ENCODE measurements at places on chromosomes 2 and 18.

- no peak for DNase-seq
Measured at GRCh38 chr2:28630341-28630740, 121.3 kb upstream of the PPP1CB start.

GRCh38 chr2:127661072-127661649 lies 14.2 kb downstream of the LIMS2 start:
- no peak for DNase-seq

DNA sequence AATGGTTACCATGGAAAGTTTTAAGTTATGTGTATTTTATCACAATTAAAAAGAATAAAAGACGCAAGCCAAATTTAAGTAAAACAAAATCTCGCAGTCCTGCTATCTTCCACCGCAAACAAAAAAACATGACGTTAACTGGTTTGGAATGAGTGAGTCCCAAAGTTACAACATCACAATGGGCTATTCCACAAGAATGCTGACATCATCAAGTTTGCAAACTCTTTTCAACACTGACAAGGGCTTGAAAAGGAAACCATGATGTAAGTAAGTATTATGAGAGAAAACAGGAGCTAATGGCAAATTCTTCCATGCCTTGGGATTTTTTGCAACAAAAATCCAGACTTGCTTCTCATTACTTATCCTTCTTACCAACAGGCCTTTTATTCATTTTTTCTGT lies 31.1 kb downstream of the SIGLEC15 start:
- DNase-seq, result peak; percentile 42

DNA sequence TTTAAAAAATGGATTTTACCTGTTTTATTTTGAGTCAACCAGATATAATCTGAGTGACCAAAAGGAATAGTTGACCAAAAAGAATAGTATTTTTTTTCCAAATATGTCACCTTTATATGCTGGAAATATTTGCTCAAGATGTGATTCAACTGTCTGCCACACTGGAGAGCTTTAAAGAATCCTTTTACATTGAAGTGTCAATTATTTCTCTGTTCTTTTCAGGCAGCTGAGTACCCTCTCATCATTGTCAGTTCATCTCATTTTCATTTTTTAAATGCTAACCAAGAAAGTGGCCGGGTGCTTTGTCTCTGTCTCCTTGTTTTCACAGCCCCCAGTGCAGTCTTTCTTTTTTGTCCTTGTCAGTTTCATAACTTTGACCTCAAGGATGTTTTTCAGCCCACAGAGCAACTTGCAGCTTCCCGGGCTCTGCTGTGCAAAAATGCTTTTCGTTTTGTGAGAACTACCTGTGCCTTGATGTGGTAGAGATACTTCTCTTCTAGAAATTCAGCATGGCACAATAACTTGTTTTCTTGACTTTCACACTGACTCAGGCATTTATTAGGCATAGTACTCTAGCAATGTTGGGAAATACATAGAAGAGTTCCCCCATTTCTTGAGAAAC lies 23.4 kb upstream of the CERS6 start:
- DNase-seq, result no peak

GRCh38 chr2:201858281-201859184 lies 52.2 kb downstream of the CDK15 start:
- DNase-seq, result no peak

GRCh38 chr2:120736202-120736623 lies 545 bp downstream of the GLI2 start:
- DNase-seq, result no peak

- no peak for DNase-seq
Measured at GRCh38 chr2:201827621-201828020, 21.3 kb downstream of the CDK15 start.

DNA sequence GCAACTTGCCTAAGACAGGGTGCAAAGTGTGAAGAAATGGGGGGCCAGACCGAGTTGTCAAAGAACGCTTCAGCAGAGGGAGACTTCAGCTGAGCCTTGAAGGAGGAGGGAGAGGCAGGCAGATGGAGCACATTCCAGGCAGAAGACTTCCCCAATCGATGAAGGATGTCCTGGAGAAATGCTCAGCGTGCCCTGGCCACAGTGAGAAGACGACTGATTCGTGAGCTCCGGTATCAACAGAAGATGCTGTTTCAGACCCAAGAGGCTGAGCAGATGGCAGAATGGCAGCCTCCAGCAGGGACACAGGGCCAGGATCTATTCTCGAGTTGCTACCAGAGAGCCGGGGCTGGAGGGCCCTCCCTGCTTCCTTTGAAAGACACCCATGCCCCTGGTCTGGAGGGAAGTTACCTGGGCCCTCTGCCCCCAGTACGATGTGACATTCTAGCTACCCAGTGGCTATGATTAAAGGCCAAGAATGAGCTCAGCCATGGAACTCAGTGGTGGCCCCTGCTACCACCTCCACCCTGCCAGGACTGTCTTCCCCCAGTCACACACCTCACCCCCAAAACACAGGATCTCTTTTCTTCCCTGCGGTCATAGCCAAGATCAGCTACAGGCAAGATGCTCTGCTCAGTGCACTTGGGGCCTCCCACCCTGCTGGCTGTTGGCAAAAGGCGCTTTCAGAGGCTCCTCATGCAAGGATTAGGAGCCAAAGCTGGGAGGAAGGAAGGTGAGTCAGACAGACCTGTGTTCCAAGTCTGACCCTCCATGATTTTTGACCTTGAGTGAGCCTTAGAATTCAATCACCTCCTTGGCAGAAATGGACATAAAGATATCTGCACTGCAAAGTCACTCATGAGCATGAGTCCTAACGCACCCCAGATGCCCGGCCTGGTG lies 84.3 kb downstream of the TFCP2L1 start:
- no peak for DNase-seq

DNA sequence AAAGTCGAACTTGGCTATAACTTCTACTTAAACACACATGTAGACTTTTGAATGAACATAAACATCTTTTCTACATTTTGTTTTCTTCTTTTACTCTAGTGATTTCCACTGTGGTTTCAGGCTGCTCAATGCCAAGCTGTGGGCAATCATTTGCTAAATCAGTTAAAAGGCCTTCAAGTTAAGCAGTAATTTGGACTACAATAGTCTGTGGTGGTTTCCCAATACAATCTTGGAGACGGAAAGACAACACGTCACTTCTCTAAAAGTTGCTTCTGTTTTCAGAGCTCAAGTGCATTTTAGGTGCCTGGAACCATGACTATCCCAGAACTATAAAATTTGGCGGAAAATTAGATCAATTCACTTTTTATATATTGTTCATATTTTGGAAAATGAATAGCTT lies 69.4 kb downstream of the TXNL1 start:
- DNase-seq, result no peak

DNA sequence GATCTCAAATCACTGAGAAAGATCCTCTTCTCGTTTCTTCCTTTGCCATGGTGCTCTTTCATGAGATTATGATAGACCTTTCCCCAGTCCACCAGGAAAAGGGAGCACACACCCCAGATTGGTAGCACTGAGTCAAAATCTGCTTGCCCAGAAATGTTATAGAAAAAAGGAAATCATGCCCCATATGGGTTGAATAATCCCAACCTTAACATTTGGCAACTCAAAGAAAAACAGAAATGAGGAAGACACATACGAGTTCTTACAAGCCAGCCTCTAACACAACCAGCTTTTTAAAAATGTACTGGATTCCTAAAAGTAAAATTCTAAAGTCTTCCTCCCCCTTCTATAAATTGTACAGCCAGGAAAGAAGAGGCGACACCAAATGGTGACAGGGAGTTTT lies 103.0 kb downstream of the ANKRD44 start:
- no peak for DNase-seq

DNA sequence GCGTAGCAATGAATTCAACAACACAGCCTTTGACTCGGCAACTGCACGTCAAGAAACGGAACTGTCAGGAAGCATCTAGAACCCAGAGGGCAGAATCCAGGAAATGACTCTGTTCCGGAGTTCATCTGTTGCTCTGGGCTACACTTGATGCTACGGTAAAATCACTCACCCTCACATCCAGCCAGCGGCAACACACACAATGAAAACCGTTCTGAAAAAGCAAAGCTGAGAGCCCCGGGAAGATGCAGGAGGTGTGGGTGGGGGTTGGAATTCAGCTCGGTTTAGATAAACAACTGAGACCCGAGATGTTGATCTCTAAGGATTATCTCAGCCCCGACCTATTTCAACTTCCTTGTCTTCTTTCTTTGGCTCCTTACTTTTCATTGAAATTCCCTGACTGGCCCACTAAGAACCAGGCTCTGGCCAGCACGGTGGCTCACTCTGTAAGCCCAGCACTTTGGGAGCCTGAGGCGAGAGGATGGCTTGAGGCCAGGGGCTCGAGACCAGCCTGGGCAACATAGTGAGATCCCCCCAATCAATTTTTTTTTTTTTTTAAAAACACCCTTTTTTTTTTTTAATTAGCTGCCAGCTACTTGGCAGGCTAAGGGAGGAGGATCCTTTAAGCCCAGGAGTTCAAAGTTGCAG lies 13.3 kb upstream of the RAB17 start:
- DNase-seq, result no peak

GRCh38 chr2:174563530-174564282 lies 33.9 kb downstream of the WIPF1 start:
- DNase-seq, result no peak

GRCh38 chr18:22453315-22453714 lies 35.6 kb upstream of the CTAGE1 start:
- no peak for DNase-seq

GRCh38 chr18:10798727-10799550 lies 273.1 kb downstream of the NAPG start:
- no peak for DNase-seq

- DNase-seq, result no peak
Measured at GRCh38 chr2:98892871-98893270, 43.2 kb downstream of the CRACDL start.

DNA sequence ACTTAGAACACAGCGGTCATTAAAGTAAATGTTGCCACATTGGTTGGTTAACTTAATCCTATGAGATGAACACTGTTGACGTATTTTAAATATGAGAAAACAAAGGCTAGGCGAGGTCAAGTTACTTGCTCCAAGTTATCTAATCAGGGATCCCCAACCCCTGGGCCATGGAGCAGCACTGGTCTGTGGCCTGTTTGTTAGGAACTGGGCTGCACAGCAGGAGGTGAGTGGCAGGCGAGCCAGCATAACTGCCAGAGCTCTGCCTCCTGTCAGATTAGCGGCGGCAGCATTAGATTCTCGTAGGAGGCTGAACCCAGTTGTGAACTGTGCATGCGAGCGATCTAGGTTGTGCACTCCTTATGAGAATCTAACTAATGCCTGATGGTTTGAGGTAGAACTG lies 878.9 kb downstream of the CPS1 start:
- DNase-seq, result no peak

- DNase-seq, result no peak
Measured at GRCh38 chr18:3648641-3649040, 198.7 kb downstream of the TGIF1 start.

DNA sequence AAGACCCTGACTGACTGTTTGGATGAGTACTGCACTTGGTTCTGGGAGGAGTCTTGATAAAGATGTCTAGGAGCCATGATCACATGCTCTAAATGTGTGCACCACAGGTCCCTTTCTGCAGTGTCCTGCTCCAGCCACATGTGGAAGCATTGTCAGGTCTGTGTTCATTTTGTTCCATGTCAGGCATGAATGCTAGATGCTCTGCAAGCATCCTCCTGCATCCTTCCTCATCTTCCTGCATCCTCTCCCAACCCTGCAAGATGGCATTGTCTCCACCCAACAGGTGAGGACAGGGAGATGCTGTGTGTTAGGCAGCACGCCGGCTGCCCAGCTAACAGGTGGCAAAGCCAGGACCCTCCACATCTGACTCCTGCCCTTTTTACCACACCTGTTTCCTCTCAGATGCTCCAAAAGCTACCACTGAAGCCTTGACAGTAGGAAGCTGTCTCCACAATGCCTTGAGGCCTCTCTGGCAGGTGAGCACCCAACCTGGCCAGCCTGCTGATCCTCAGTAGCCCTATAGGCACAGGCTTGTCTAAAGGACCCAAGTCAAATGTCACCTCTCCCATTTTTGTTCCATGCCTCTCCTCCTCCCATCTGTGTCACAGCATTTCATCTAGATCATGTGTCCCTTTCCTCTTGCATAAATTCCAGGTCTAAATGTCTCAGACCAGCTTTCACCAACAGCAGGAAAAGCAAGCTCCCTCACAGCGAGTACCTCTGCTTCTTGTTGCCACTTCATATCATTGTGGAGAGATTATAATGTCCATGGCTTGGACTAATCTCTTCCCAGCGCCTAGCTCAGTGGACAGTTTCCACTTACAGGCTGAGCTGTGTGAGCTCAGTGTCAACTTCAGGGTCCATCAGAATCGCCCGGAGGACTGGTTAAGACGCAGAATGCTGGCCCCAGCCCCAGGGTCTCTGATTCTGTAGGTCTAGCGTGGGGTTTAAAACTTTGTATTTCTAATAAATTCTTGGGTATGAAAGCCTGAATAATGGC lies 55.0 kb downstream of the TMEM163 start:
- DNase-seq, result no peak

GRCh38 chr2:147223553-147224060 lies 621.2 kb upstream of the ACVR2A start:
- no peak for DNase-seq

- no peak for DNase-seq
Measured at GRCh38 chr2:71531522-71532047, 78.2 kb downstream of the DYSF start.

GRCh38 chr18:45221363-45221762 lies 393.9 kb upstream of the SLC14A2 start:
- DNase-seq, result no peak

DNA sequence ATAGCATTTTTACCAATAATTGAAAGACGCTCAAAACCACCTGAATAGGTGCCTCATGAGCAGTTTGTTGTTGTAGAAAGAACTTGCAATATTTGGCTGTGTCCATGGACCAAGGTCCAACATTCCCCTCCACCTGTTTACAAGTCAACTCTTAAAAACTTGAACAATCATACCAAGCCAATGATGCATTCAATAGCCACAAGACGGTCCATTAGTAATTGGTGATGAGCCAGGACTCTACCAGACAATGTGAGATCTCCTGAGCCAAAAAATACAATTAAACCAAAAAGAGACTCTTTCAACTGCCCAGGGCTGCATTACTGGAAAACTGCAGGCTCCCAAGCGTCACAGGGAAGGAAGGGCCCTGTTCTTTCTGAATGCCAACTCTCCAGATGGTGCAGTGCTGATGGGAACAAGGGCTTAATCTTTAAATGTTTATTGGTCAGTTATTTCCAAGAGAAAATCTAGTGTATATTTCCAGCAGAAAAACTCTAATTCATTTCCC lies 118.8 kb upstream of the EPB41L3 start:
- DNase-seq, result no peak

- DNase-seq, result no peak
Measured at GRCh38 chr2:158042245-158042644, 59.4 kb upstream of the UPP2 start.

- no peak for DNase-seq
Measured at GRCh38 chr2:120314690-120315366, 31.1 kb upstream of the INHBB start.
